ENCODE measurements at places on chromosomes 4 and X.

GRCh38 chr4:30714408-30715031, 5.6 kb upstream of the PCDH7 start:
- peak; percentile 60 for DNase-seq

GRCh38 chr4:78001531-78001930, 55.6 kb upstream of the FRAS1 start:
- DNase-seq = no peak

GRCh38 chr4:110666030-110666429, 43.2 kb upstream of the PITX2 start:
- DNase-seq = no peak

DNA sequence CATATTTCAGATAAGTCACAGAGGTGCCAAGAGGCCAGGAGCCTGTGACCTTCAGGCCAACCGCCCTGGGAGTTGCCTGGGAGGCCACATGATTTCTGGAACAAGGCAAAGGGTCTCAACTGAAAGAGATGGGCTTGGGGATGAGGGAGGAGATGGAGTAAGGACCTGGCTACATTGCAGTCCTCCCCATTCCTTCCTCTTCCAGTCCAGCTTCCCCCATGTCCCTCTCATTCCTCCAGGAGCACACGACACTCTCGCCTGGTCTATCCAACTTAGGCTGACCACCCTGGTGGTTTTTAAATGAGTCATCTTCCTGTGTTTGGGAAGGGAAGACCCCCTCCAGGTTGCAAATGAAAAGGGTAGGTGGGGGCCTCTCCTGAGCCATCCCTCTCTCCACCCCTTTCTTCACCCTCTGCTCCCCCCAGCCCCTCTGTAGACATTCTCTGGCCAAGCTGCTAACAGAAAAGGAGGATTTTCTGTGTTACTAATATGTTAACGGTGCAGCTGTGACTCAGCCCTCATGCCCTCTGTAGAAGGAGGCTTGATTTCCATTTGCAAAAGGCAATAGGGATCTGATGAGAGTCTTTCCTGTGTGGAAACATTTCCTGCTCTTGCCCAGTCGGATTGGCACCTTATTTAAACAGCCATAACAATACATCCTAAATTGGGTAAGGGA, 79.2 kb downstream of the RTL5 start:
- DNase-seq = no peak

DNA sequence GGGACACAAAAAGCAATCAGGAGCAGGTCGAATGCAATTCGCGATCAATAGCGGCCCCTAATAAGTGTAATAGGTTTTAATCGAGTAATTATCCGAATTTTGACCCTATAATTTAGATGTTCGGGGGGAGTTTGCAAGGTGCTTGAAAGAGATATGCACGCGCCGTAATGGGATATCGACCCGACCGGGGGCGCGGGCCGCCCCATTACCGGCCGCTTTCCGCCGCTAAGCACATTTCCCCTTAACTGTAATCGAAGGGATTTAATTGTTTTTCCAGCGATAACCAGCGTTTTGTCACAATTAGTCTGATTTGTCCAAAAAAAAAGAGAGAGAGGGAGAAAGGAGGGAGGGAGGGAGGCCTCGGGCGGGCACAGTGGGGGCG, 997 bp downstream of the NKX1-1 start:
- DNase-seq = no peak

DNA sequence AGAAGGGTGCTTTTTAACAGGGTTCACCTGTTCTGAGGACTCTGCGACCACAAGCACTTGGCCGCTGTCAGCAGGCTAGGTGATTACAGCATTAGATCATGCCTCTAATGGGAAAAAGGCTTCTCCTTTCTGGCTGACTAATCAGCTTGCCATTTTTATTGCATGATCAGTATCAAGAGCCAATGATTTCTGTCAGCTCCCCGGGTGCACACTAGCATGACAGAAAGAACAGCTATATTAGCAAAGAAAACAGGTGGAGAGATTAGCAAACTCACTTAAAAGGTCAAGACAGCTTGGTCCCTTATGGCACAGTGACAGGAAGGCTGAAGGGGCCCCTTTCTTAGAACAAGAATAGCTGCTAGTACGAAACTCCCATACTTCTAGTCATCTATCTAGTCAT, 170.0 kb downstream of the SMIM20 start:
- DNase-seq = peak; percentile 80

- DNase-seq = peak; percentile 89
These were observed 12.7 kb upstream of the CXCL8 start for GRCh38 chr4:73727685-73728084.

- DNase-seq = no peak
These were observed 132.5 kb upstream of the FMR1 start for GRCh38 chrX:147779173-147779572.

GRCh38 chr4:10963958-10964703, 279.6 kb upstream of the CLNK start:
- no peak for DNase-seq

- DNase-seq = no peak
These were observed 210.7 kb upstream of the SLC7A11 start for GRCh38 chr4:138452826-138453225.
